ENCODE measurements at places on chromosomes 7 and 10.

- no peaks in the 10 kb centered on the region for H3K4me1 ChIP-seq
- H3K4me3 ChIP-seq, result no peak overlapping the region
- no peak for DNase-seq
- no peaks in the 10 kb centered on the region for H3K36me3 ChIP-seq
These were observed 113.7 kb downstream of the PRKG1 start for GRCh38 chr10:51188008-51188407.

DNA sequence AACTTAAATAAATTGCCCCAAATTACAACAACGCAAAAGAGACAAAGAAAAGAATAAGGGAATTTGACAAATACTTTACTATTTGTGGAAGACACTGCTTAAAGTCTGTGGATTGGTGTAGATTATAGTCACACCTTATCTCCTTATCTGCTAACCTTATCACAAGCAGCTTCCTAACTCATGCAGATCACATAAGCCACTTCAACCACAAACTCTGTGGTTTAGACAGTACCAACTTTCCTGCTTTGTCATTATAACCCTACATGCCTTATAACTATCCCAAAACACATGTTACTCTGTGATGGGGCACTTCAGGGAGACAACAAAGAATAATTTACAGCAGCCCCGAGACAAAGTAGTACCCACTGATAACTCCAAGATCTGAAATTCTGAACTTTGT is 41.5 kb upstream of the PPP3CB start:
- no peaks in the 10 kb centered on the region for H3K36me3 ChIP-seq
- H3K27ac ChIP-seq, result no peak overlapping the region
- H3K4me3 ChIP-seq, result no peak overlapping the region
- no peaks in the 10 kb centered on the region for H3K4me1 ChIP-seq
- no peaks in the 10 kb centered on the region for H3K27me3 ChIP-seq
- DNase-seq, result no peak

GRCh38 chr10:103672345-103672744 is 178.8 kb downstream of the NEURL1 start:
- H3K36me3 ChIP-seq, result no peaks in the 10 kb centered on the region
- H3K27ac ChIP-seq, result no peak overlapping the region
- H3K4me1 ChIP-seq, result peaks cover 29% of the 10 kb centered on the region
- H3K27me3 ChIP-seq, result no peaks in the 10 kb centered on the region

DNA sequence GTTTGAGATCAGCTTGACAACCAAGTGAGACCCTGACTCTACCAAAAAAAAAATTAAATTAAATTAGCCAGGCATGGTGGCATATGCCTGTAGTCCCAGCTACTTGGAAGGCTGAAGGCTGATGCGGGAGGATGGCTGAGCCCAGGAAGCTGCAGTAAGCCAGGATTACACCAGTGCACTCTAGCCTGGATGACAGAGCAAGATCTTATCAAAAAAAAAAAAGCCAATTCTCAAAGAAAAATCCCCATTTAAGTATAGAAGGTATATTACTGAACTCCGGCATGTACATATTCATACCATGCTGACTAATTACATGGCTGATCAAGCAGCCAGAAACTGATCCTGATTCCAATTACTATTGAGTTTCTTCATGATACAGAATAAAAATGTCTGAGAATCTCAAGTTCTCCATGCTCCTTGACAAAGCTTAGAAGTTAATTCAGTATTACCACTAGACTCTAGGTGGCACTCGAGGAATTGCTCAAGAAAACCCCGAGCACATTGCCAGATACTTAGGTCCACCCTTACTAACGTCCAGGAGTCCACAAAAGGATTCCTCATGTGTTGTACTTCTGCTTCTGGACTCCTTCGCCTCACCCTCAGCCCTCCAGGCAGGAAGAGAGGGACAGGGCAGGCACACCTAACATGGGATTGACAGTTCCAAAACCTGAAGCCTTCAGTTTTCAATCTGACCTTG is 148.9 kb downstream of the PARD3 start:
- no peak for DNase-seq
- H3K27ac ChIP-seq, result peak overlapping the region; percentile 66
- H3K27me3 ChIP-seq, result no peaks in the 10 kb centered on the region
- peaks cover 63% of the 10 kb centered on the region for H3K4me1 ChIP-seq
- no peak overlapping the region for H3K4me3 ChIP-seq

- no peaks in the 10 kb centered on the region for H3K27me3 ChIP-seq
- H3K36me3 ChIP-seq, result peaks cover 10% of the 10 kb centered on the region
- H3K27ac ChIP-seq, result no peak overlapping the region
- no peak overlapping the region for H3K4me3 ChIP-seq
- DNase-seq, result no peak
These were observed 9.7 kb downstream of the GIMAP5 start for GRCh38 chr7:150746921-150747320.

DNA sequence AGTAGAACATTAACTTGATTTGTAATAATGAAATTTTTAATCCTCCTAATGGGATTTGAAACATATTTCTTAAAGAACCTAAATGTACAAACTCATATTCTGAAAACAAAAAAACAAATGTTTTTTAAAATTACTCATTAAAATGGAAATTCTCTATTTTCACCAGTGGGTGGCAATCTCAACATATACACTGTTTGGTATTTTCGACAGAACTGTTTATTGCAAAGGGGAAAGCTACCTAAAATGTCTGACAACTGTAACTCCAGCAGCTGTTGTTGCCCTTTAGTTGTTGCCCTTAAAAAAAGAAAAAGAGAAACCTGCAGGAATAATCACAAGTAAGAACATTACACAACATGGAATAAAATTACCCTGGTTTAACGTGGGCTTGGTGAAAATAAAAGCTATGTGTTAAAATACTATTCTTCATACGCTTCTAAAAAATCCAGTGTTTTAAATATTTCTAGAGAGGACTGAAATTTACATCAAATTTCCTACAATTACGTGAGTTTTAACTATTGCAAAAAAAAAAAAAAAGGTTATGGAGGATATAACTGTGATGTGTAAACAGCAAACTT is 54.5 kb downstream of the COL1A2 start:
- H3K4me3 ChIP-seq, result no peak overlapping the region
- no peaks in the 10 kb centered on the region for H3K36me3 ChIP-seq
- DNase-seq, result no peak
- no peaks in the 10 kb centered on the region for H3K4me1 ChIP-seq
- no peak overlapping the region for H3K27ac ChIP-seq

- peaks cover 46% of the 10 kb centered on the region for H3K4me1 ChIP-seq
- no peaks in the 10 kb centered on the region for H3K27me3 ChIP-seq
- H3K27ac ChIP-seq, result peak overlapping the region; percentile 94
These were observed 43.7 kb downstream of the ALOX5 start for GRCh38 chr10:45417746-45418145.

DNA sequence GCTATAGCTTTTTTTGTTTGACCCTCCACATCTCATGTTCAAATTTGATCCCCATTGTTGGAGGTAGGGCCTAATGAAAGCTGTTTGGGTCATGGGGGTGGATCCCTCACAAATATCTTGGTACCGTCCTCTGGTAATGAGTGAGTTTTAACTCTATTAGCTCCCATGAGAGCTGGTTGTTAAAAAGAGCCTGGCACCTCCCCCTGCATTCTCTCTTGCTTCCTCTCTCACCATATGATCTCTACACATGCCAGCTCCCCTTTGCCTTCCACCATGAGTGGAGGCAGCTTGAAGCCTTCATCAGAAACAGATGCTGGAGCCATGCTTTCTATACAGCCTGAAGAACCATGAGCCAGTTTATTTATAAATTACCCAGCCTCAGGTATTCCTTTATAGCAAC is 43.0 kb upstream of the IMMP2L start:
- no peak overlapping the region for H3K27ac ChIP-seq
- no peaks in the 10 kb centered on the region for H3K27me3 ChIP-seq
- H3K36me3 ChIP-seq, result no peaks in the 10 kb centered on the region
- no peak for DNase-seq
- H3K4me3 ChIP-seq, result no peak overlapping the region
- H3K4me1 ChIP-seq, result no peaks in the 10 kb centered on the region

DNA sequence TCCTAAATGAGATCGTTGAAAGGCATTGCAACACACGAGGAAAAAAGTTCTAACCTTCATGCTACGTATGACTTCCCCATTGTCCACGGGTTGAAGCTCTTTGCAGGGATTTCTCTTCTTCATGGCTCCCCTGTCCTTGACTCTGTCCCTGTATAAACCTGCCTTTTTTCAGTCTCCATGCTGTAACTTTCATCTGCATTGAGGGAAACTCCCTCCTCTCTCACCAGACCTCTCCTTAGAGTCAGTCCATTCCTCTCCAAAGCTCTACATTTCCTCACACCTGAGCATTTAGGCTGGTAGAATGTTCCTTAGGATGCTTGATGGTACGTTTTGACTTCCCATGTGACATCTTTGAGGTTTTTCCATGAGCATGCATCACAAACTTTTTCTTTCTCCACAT is 134.2 kb upstream of the FAM171A1 start:
- no peak overlapping the region for H3K4me3 ChIP-seq
- H3K27ac ChIP-seq, result no peak overlapping the region

DNA sequence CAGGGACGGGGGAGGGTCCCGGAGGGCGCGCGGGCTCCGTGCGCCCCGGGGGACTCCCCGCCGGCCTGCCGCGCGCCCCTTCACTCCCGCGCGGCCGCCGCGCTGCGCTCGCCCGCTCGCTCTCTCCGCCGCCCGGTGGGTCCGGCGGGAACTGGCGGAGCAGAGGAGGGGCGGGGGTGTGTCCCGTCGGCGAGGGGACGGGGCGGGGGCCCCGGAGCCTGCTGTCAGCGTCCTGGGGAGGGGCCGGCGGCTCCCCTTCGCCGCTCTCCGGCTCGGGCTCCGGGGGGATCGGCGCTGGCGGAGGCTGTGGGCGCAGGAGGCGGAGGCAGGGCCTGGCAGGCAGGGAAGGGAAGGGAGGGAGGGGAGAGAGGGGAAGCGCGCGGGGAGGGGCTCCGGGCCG is at the start of gene SH3PXD2A:
Gene SH3PXD2A (minus strand): TSS at position 153 of the 400 bp plus-strand sequence. CDS start 310 bp downstream, outside the sequence.
- H3K4me3 ChIP-seq, result peak within 1 kb of the TSS; percentile 85
- peaks cover 43% of the 10 kb centered on the region for H3K4me1 ChIP-seq
- H3K27me3 ChIP-seq, result no peaks in the 10 kb centered on the region
- no peak for DNase-seq

DNA sequence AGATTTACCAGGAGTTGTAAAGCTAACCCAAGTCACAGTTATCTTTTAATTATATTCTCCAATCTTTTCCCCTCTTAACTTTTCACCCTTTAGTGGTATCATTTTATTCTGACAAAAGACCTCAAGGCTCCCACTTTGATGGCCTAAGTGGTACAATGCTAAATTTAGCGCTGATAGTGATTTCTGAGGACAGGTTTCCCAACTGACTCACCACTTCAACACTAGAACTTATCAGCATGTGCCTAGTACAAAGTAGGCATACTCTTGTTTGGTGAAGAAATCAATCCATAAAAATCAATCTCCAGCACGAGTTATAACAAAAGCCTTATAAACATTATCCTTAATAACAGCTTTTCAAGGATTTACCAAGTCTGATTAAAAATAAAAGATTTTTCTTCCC is 7.5 kb downstream of the SNX13 start:
- no peaks in the 10 kb centered on the region for H3K36me3 ChIP-seq
- H3K4me3 ChIP-seq, result no peak overlapping the region
- peaks cover 54% of the 10 kb centered on the region for H3K4me1 ChIP-seq
- no peak for DNase-seq

- H3K4me3 ChIP-seq, result no peak overlapping the region
- H3K36me3 ChIP-seq, result no peaks in the 10 kb centered on the region
- no peaks in the 10 kb centered on the region for H3K27me3 ChIP-seq
- DNase-seq, result no peak
- H3K27ac ChIP-seq, result no peak overlapping the region
These were observed 61.7 kb downstream of the FAM107B start for GRCh38 chr10:14712991-14713424.

DNA sequence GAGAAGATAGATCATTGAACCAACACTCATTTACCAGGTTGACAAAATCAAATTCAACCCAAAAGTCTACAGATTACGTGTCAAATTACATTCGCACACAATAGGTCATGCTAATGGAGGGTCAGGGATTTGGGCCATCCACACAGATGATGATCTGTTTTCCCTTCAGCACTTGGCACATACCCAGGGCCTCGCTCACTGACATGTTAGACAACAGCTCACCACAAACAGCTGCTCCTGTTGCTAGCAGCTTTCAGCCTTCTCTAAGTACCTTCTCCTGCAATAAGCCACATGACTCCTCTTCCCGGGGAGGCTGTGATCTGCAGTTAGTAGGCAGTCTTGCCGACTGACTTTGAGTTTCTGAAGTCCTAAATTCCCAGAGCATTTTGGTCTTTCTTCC is 18.4 kb downstream of the NKX2-3 start:
- no peak overlapping the region for H3K27ac ChIP-seq
- no peaks in the 10 kb centered on the region for H3K36me3 ChIP-seq
- H3K27me3 ChIP-seq, result peaks cover 98% of the 10 kb centered on the region
- DNase-seq, result no peak
- no peak overlapping the region for H3K4me3 ChIP-seq

GRCh38 chr7:51246258-51247245 is 70.1 kb downstream of the COBL start:
- DNase-seq, result no peak
- no peak overlapping the region for H3K27ac ChIP-seq
- no peaks in the 10 kb centered on the region for H3K4me1 ChIP-seq
- no peaks in the 10 kb centered on the region for H3K27me3 ChIP-seq
- no peaks in the 10 kb centered on the region for H3K36me3 ChIP-seq

- no peak for DNase-seq
- no peak overlapping the region for H3K27ac ChIP-seq
- no peaks in the 10 kb centered on the region for H3K36me3 ChIP-seq
These were observed 47.0 kb upstream of the ANKRD1 start for GRCh38 chr10:90967865-90968264.

- no peaks in the 10 kb centered on the region for H3K27me3 ChIP-seq
- H3K4me1 ChIP-seq, result no peaks in the 10 kb centered on the region
- no peaks in the 10 kb centered on the region for H3K36me3 ChIP-seq
- H3K27ac ChIP-seq, result no peak overlapping the region
- DNase-seq, result no peak
These were observed 27.8 kb downstream of the MRC1 start for GRCh38 chr10:17836942-17837341.

DNA sequence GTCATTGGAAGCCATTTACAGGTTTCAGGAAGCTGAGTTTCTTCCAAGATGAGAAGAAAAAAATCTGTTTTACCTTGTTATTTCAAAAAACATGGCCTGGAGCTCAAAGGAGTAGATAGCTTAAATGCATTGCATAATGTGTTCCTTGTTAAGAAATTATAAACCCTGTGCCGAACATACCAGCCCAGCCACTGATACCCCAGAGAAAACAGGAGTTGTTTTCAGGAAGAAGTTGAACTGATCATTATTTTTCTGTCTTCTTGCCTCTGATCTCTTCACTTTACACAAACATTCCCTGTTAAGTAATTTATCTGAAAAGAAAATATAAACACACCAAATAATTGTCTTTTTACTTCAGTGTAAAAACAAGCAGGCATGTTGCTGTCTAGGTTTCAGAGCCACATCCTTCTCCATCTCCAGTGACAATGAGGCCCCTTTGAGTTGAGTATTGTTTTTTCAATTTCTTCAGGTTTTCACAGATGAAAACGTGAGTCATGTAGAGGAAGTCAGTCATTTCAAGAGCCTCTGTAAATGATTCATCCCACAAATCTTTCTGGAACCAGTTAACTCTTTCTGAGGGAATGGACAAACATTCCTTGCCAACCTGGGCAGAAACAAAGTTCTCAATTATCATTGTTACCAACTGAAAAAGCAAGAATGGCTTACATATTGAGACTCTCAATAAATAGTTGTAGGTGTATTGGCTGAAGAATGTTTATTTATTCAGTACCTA is 244.2 kb downstream of the IPMK start:
- no peak for DNase-seq
- no peaks in the 10 kb centered on the region for H3K36me3 ChIP-seq
- no peak overlapping the region for H3K27ac ChIP-seq
- no peaks in the 10 kb centered on the region for H3K27me3 ChIP-seq
- no peaks in the 10 kb centered on the region for H3K4me1 ChIP-seq

GRCh38 chr7:17274551-17275245 is 23.8 kb upstream of the AHR start:
- no peak for DNase-seq
- no peak overlapping the region for H3K27ac ChIP-seq
- H3K36me3 ChIP-seq, result no peaks in the 10 kb centered on the region

Measured in esophagus squamous epithelium (tissue), 5 donors.